ENCODE measurements at places on chromosomes 7 and 10.

GRCh38 chr10:33026422-33026821 lies 68.4 kb upstream of the ITGB1 start:
- no peak for DNase-seq

DNA sequence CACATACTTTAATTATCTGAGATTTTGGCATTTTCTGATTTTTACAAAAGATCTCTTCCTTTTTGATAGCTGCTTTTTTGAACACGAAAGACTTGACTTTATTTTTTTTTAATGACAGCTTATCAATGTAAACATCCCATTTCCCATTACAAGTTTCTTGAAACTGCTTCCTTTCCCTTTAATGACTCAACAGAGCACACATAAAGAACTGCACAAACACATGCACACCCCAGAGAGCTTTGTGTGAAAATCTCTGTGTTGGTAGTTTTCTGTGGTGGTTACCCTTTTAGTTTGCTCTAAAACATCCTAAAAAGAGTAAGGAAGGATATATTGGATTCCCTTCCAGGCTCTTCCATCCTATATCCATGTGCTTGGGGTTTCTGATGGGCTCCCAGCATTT lies 125.1 kb upstream of the ZNF32 start:
- DNase-seq: no peak

DNA sequence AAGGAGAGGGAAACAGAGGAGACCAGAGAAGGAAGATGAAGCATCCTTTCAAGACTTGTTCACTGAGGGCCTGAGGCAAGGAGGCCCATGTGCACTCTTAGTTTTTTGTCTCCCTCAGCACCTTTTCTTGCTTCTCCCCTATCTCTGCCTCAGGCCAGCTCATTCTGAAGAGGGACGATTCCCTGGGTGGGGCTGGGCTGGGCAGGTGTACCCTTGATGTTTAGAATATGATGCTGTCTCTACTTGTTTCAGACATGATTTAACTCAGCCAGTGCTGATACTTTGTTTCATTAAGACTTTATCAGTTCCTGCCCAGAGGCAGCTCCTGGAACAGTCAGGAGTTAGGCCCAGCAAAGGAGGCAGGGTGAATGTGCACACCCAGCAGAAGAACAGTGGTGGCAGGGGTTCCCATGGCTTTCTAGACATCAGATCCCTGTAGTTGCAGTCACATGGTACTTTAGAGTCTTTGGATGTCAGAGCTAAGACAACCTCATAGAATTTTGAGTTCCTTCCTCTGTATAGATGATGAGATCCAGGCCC lies 3.4 kb downstream of the PRXL2A start:
- DNase-seq: no peak

DNA sequence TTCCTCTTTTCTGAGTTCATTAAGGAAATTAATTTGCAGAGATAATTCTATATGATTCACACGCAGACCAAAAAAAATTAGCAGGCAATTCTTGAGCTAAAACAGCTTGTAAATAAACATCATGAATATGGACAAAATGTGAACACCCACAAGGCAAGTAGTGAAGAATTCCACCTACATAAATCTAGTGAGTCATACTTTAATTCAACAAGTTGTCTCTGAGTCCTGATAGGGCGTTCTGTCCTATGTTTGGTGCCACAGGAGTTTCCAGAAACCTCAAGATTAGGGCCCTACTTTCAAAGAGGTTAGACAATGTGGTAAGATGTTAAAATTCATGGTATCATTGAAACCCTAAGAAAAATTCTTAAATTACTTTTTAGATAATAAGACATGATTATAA lies 122.3 kb downstream of the SGMS1 start:
- no peak for DNase-seq

DNA sequence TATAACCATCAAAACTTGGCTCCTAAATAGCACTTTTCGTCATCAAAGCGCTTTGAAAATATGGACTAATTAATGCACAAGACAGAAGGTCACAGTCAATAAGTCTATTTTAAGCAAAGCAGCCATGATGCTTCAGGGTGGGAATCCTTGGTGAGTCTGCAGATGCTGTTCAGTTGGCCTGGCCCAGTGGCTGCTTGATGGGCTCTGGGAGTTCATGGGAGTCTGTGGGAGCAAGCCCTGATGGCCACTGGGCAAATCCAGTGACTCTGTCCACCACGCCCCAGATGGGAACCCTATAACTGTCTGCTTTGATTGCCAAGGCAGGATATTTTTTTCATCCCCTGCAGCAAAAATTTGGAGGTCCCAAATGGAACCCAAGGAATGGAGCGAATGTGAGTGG lies 95.7 kb upstream of the CTBP2 start:
- DNase-seq: no peak

DNA sequence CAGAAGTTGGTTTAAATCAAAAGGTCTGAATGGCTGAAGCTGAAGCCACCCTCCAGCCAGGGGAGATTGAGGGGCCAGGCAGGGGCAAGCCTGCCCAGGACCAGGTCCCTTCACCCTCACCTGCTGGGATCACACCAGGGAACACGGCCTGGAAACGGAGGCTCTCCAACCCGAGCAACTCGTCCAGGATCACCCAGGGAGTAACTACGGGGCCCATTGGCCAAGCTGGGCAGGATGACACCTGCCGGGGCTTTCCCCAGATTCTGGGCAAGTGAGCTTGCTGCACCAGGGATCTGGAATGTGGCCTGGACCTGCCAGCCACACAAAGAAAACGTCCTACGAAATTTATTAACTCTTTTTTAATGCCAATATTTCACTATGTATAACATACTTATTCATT lies 30.4 kb upstream of the PPP2R2D start:
- DNase-seq: no peak

GRCh38 chr10:70773965-70774809 lies 11.0 kb downstream of the TBATA start:
- no peak for DNase-seq

DNA sequence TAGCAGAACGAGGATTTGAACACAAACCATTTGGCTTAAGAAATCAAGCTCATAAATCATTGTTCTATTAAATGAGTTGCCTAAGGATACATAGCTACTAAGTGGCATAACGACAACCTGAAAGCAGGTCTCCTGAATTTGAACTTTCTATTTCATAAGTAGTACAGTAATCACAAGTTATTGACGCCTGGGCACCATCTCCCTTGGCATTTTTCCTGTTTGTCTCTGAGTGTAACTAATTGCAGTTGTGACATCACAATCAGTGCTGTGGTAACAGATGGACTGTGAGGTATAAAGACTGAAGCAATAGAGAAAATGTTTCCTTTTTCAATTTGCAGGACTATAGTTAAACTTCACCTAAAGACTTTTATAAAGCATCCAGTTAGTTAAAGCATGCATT lies 6.4 kb upstream of the CSTF2T start:
- DNase-seq: no peak

DNA sequence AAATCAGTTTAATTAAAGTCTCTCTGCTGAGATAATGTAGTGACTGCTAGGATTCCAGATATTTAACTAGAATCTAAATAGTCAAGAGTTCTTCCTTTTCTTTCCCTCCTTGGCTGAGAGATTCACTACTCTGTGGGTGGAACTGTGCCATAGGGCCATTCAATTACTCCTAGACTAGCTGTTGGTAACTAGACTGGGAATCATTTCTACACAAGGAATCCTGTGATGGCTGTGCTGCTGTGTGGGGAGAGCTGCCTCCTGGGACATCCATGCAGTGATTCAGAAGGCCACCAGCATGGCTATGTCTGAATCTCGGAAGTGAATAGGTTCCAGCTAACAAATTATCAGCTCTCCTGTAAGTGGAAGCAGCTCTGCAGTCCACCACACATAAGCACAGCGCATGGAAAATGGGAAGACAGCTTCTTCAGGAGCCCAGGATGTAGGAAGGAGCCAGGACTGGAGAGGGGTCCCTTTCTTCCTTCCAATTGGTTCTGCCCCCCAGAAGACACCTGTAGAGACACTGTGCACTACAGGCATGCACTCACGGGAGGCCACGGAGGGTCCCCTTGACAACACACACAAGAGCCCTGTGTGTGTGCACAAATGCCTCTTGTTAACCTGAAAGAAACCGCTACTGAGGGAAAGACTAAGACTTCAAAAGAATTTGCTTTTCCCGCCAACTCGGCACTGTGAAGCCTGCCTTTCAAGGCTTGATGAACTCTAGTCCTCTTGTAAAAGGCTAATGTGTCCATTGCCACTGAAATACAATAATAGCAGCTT lies 66.5 kb downstream of the SCRN1 start:
- no peak for DNase-seq

DNA sequence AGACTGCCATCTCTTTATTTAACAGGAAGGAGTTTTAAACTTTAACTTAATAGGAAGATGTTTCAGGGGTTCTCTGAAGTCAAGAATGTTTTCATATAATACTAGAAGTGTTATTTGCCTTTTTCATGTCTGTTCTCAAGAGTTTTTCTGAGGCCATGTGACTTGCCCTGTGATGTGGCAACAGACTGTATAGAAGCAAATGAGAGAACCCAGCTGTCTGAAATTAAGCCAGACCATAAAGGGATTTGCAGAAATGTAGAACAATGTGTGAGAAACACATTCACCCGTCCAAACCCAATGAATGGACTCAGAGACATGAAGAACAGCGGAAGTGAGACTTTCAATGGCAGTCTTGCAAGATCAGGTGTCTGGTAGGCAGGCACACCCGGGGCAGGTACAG lies 23.8 kb downstream of the MAPK8 start:
- no peak for DNase-seq

DNA sequence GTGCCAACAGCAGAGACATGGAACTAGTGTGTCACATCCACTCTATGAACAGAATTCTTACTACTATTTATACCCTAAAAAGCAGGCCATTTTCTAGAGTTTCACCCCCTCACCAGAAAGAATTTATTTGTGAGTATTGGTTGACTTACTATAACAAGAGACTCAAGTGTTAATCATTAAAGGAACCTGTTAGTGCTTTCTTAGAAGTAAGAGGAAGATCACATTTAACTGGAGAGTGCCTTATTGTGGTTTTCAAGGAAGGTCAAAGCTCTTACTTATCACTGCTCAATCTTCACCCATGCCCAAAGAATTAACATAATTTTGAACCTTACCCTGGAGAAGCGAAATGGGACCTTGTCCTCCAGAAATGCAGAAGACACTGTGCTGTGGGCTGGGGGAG lies 169.3 kb upstream of the PRSS1 start:
- no peak for DNase-seq

DNA sequence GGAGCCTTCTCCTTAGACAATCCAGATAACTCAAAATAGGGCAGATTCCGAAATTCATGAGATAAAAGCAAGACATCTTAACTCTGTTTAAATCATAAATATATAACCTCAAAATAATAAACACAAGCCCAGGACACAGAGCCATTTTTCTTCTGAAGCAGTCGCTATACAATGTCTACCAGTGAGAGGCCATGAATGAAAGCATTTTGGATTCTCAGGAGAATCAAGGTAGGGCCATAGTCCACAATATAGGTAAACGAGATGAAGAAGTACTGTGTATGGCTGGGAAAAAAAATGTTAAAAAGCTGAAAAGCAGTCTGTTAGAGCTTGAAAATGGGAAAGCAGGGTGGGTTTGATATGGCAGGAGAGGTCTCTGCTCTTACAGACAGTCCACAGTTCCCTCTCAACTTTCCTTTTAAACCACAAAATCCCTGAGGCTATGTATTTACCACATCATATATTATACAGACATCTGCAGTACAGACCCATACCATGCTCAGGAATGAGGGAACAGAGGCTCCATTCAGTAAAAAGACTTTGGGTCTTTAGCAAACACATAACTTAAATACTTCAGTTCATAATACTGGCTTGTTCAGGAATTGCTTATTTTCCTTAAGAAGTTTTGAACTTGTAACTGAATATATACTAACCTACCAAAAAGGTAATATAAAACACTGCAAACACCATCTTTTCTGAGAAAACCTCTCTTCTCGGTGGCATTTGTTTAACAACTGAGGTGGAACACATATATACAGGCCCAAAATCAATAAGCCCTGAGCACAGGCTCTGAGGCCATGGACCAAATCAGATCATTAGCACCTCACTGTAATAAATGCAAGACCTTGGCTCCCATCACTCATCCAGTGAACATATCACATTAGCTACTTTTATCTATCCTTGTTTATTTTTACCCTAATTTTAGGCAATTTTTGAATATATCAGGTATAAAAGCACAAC lies 109.3 kb downstream of the SORBS1 start:
- DNase-seq: no peak

DNA sequence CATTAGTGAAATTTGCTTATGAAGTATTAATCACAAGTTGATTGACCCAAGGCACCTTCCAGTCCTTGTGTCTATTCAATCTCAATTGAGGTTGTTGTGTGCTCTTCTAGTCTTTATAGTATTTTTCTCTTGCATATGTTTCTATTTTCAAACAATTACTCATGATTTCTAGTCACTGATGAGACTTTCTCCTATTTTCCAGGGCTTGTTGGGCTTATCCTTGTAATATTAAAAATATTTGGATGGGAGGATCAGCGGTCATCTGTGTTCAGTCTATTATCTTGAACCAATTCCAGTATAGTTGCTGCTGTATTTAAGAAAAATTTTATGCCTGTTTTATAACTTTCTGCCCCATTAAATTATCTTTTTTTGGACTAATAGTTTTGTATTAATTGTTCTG lies 154.4 kb downstream of the PTEN start:
- no peak for DNase-seq

- DNase-seq: no peak
These were observed 52.4 kb upstream of the RHEB start for GRCh38 chr7:151572136-151572535.

DNA sequence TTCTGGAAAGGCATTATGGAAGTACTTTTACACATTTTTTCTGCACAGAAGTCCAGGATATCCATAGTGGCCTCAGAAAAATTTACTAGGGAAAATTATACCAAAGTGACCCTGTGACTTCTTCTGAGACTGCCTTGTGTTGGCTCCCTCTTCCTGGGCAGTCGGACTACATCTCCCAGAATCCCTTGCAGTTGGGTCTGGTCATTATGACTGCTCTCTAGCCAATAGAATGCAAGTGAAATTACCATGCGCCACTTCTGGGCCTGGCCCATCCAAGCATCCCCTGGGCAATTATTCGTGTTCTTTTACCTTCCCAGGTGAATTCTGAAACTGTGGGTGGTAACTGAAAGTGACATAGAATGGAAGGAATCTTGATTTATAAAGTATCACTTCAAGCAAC lies 430.9 kb downstream of the ACTR3B start:
- no peak for DNase-seq

DNA sequence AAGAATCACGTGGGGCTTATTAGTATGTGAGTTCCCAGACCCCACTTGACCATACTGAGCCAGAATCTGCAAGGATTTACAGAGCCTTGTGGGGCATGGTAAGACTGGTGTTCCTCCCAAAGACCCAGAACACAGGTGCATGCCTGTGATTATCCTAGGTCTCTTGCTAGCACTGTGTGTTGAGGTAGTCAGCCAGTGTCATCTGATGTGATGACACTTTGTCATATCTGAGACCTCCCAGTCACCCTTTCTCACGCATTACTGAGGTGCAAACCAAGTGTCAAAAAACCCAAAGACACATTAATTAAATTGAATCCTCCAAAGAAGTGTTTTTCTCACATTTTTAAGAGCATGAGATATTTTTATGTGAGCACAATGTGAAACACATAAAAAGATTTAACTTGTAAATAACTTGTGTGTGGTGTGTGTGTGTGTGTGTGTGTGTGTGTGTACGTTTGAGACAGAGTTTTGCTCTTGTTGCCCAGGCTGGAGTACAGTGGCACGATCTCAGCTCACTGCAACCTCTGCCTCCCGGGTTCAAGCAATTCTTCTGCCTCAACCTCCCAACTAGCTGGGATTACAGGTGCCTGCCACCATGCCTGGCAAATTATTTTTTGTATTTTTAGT lies 162.0 kb upstream of the PRPS1L1 start:
- DNase-seq: no peak

All from left lobe of liver (tissue), 2 donors.